Femur (tissue), 1 donor: ENCODE measurements at places on chromosomes 7 and 10.

DNA sequence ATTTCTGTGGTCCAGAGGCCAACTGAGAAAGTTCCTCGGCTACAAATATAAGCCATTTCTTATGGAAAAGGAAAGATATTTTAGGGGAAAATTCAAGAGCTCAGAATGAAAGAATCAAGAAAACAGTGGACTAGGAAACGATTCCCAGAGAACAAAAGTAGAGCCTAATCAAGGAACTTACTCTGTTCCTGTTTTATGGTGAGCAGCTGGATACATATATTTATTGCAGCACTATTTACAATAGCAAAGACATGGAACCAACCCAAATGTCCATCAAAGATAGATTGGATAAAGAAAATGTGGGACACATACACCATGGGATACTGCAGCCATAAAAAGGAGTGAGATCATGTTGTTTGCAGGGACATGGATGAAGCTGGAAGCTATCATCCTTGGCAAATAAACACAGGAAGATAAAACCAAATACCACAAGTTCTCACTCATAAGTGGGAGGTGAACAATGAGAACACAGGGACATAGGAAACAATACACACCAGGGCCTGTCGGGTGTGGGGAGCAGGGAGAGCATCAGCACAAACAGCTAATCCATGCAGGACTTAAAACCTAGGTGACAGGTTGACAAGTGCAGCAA, 298.7 kb downstream of the THSD7A start:
- DNase-seq: no peak

- DNase-seq: peak; percentile 69
Observed at GRCh38 chr7:149662591-149663095, 110.7 kb downstream of the ZNF467 start.

GRCh38 chr7:116698930-116699721, 27.1 kb downstream of the MET start:
- no peak for DNase-seq

- DNase-seq: no peak
Observed at GRCh38 chr10:102435529-102436233, 3.3 kb upstream of the CUEDC2 start.

DNA sequence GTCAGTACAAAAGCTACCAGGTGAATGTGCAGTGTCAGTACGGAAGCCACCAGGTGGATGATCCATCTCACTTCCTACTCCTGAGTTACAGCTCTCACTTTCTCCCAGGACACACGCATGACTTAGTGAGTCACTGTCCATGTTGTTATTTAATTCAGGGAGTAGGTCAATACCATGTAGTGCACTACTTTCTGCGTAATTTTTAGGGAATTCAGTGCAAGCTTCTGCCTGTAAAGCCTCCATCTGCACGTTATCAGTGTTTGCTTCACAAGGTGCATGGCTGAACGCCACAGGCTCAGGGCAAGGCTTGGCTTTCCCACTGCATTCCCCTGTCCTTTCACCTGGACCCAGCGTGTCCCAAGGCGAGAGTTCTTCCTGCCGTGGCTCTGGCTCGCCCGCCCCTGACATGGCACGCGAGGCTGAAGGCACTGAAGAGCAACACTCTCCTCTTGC, 59.5 kb downstream of the LARP4B start:
- DNase-seq: no peak

- DNase-seq: no peak
Observed at GRCh38 chr10:30553018-30553625, 76.4 kb downstream of the LYZL2 start.

DNA sequence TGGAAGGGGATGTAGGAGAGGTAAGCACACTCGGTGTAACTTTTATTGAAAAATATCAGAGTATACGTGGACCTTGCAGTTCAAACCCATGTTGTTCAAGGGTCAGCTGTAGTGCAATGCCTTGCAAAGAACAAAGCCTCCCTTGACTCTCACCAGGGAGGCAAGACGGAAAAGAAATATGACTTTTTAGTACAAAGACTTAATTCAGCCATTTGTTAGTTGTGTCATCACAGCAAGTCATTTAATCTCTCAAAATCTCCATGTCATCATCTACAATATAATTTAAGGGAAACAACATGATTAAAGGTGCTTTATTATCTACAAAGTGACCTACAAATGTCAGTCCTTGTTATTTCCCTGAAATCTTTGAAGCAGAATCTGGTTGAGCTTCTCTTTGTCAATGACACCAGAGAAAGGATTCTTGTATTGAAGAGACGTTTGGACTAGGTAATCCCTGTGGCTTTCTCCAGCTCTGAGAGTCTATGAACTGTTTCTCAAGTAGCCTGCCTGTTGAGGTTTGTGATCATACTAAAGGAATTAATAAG, 502.8 kb downstream of the REEP3 start:
- no peak for DNase-seq

DNA sequence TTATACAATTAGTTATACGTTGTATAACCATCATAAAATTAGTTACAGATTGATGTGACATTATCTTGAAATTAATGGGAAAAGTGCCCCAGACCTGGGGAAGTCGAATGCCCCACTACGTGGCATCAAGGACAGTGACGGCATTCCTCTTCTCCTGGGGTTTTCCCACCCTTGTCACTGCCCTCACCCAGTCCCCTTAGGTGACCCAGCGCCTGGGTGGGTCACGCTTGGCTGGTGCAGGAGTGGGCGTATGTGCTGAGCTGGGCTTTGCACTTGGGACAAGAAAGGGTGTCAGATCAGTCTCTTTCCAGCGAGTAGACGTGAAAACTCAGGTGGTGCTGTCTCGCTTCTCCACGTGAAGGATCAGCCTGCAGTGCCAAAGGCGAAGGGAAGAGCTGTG, 7.6 kb downstream of the FOXK1 start:
- no peak for DNase-seq

DNA sequence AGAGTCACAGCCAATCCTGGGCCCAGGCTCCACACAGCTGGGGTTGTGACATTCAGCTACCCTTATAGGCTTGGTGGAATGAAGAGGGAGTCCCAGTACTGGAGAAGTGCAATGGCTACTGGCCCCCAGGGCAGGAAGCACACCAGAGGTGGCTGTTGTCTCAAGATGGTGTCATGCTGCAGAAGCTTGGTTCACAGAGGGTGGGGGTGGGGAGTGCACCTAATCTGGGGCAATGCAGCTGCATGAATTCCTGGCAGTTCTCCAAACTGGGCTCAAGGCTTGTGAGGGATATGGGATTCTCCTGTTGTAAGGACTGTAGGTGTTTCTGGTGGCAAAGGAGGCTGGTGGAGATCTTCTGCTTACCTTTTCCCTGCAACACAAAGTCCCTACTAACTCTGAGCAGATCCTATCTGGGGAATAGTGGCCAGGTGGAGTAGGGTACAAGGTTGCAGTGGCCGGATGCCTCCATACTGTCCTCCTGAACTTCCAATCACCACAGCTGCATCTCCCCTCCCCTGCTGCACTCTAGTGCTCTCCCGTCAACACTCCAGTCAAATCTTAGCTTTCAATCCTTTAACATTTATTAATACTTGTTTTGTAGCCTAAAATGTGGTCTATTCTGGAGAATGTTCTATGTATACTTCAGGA, 27.4 kb upstream of the PLA2G12B start:
- DNase-seq: peak; percentile 24

DNA sequence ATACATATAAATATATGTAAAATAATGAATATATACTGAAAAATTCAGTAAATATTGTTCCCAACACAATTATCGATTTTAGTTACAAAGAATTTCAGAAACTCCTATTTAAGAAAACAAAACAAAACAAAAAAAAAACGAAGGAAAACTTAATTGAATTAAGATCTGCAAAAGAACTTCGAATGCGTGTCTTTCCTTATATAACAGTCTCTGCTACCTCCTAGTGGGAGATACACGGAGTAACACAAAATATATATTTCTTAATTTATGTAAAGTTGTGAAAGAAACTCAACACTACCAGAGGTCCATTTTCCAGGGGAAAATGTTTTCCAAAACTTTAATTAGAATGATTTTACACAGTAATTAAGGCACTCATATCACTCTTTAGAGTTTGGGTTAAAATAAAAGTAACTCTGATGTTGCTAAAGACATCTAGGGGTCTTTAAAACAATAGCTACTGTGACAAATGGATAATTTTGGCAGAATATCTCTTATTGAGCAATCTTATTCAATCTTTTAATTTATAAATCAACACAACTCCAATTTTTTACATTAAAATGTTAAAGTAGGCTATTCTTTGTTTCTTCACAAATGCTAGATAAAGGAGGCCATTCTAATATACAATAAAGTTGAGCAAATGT, 41.6 kb downstream of the NEBL start:
- no peak for DNase-seq

DNA sequence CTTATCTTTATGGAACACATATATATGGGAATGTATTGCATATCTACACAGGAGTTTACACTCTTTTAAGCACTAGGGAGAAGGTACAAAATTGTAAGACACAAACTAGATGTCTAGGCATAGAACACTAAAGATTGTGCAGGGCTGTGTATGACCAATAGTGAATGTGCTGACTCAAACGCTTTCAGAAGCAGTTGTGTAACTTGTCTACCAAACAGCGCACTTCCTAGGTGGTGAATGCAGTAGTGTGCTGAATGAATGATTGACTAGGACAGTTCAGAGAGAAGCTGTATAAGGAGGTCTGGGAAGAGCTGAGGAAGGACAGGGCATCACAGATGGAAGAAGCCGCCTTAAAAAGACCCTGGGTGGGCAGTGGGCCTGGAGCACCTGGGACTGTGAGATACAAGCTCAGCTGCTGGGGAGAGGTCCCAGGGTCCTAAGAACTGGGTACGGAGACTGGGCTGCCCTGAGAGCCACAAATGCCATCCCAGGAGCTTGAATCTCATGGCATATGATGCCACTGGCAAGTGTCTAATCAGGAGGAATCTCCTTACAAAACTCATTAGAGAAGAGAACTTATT, 14.2 kb downstream of the CLRN3 start:
- no peak for DNase-seq
